ENCODE measurements at places on chromosomes 5 and 9.

DNA sequence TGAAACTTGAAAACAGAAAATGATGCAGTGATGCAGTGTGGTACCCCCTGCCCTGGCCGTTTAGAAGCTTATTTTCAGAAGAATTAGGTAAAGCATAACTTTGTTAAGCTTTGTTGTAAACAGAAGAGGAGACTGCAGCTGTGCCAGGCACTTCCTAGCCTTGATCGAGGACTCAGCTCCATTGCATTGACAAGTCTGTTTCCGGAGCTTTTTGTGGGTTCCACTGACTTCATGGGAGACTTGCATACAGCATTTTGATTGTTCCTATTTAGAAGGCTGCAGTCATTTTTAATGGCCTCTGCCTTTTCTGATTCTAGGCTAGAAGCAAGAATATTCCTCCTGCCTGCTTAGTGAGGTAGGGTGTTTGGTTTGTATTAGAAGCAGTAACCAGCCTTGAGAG is 12.3 kb downstream of the MVB12B start:
- DNase-seq = no peak

DNA sequence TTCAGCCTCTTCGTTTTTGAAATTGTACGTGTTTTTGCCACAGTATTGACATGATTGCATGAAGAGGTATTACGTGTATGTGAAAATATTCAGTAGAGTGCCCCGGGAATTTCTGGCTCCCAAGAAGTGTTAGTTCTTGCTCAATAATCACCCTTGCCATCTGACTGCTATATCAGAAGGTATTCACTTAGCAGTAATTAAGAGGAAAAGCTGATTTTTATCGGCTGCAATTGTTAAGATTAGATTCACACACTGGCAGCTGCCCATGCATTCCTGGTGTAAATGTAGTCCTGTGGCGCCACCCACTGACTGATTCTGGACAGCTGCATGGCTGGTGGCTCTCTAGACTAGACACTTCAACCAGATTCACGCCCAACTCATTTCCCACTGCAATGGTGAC is 440.1 kb upstream of the ADAMTS16 start:
- no peak for DNase-seq

DNA sequence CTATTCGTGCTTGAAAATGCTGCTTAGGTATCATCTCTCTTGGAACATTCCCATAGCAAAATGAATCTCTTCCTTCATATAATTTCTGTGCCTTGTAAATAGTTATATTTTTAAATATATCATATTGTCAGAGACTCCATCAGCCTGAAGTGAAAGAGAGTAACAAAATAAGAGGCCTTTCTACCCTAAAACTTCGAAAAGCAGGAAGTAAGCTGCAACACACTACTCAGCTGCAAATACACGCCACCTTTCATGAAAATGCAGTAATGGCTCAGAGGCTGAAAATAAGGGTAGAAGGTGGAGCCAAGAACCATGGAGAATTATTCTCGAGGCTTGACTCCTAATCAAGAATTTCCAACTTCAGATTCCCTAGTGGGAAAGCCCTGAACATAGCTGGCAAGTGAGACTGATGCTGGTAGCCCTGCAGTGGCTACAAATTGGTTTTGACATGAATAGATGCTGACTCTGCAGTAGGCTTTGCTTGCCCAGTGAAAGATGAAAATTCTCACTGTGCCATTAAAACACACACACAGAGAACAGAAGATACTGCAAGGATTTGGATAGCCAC is 30.2 kb upstream of the PTGER4 start:
- DNase-seq = no peak

- DNase-seq = no peak
These were observed 911 bp upstream of the PIK3R1 start for GRCh38 chr5:68214482-68215207.

GRCh38 chr5:110347781-110348180 is 378.7 kb downstream of the TMEM232 start:
- no peak for DNase-seq

- no peak for DNase-seq
These were observed 24.4 kb upstream of the TDRD7 start for GRCh38 chr9:97387504-97387886.

DNA sequence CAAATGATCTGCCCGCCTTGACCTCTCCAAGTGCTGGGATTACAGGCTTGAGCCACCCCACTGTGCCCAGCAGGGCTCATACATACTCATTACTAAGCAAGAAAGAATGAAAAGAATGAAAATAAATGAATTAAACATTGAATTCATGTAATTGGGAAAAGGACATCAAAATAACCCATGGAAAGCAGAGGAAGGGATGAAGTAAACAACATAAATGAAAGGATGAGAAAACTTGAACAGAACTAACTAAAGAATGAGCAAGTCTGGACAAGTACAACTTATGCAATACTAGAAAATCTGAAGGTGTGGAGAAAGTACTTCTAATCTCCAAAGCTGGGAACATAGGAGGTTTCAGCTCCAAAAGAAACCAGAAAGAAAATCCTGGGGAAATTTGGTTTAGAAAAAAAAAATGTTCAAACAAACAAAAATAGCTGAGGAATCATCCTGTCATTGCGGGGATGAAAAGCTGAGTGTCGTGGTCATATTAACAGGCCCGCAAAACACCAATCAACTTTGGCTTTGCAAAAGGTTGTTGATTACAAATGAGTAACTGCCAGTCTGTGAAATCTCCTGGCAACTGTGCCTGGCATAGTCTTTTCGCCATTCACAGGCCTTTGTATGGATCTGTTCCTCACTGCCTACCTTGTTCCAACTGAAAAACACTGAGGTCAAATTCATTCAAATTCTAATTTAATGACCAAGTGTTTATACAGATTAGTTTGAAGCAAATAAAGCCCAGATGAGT is 2.3 kb upstream of the AK3 start:
- DNase-seq = no peak

- DNase-seq = no peak
These were observed 18.2 kb downstream of the ADRB2 start for GRCh38 chr5:148844433-148845280.

DNA sequence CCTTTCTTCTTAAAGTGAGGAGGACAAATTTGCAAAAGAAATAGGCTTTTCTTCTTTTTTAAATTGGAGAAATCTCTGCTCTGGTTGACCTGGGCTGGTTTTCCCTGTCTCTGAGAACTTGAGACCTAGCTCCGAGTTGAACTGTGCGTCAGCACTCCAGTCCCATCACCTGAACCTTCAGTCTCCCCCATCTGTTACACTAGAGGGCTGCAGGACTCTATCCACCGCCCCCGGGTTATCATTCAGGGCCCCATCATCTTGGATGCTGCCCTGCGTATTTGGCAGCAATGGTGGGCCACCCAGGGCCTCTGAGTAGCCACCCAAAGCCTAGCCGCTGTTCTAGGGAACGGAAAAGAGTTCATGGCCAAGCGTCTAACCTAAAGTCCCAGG is 2.5 kb downstream of the FOXE1 start:
- no peak for DNase-seq

DNA sequence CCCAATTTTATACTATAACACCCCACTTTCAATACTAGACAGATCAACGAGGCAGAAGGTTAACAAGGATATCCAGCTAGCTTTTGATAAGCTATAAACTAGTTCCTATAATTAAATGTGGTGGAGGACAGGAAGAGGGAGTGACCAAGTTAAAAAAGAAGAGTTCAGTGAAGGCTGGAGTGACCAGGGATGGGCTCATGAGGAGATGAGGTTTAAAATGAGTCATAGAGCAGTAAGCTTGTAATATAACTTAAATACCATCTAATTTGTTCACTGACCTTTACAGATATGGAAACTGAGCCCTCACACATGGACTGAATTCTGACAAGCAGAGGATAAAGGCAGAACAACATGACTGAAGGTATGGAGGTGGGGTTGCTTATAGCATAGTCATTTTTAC is 284.5 kb downstream of the SPATA31D1 start:
- no peak for DNase-seq

- DNase-seq = no peak
These were observed 106.1 kb upstream of the C9orf72 start for GRCh38 chr9:27679338-27679737.

- DNase-seq = no peak
These were observed 841.6 kb downstream of the MAT2B start for GRCh38 chr5:164346785-164347630.

GRCh38 chr9:128657344-128657704 is 677 bp upstream of the DYNC2I2 start:
- no peak for DNase-seq

DNA sequence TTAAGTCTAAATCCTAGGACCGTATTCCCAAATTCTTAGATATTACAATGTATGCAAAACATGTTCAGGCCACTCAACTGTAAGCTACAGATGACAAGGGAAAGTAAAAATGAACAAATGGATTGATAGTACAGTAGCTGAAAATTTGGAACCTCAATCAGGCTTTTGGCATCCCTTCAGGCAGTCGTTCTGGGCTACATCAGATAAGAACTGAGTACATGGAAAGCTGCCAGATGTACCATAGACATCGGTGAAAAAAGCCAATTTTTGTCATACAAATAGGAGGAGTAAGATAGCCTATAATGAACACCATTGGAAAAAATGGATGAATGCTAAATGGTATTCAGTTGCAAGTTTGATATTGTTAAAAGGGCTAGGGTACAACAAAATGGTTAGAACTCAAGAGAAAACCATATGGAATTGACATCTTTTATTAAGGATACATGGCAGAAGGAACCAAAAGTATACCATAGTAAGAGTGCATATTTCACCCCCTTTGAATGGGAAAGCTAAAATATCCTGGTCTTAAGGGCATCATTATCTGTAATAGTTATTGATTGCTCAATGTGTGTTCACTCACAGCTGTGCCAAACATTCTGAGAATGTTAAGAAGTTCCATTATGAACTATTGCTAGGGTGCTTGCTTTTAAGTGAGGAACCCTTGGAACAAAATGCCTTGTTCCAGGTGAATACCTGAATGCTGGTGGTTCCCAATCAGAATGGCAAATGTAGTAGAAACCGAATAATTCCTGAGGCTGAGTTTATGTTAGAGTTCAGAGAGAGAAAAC is 86.4 kb downstream of the NR3C1 start:
- DNase-seq = no peak

DNA sequence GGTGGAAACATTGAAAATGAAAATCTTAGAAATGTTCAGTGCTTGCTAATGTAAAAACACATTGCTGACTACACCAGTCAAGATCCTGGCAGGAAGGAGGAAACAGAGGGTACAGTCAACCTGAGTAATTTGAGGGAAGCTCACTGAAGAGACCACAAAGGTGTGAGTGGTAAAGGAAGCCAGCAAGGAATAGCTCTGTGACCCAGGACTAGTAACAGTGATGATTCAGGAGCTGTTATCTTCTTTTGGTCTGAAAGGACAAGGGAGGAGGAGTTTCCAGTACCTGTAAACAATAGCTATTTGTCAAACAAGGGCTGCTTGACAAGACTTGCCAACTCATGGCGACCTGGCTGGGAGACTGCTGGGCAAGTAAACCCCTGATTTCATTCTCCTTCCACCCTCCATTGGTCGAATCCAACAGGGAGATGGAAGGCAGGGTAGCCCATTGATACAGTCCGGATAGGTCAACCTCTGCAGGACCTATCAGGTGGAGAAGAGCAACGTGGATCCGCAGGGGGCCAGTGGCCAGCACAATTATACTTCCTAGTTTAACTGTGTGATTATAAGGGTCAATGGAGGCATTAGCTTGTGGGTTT is 68.1 kb downstream of the MAMDC2 start:
- no peak for DNase-seq

Measured in stimulated activated CD8-positive, alpha-beta memory T cell treated with anti-CD3 and anti-CD28 coated beads, Interleukin-4, amount 100 ng/mL, for 24 hours (primary cell).